H1 (cell line): ENCODE measurements at places on chromosomes 2 and 18. TPM values are rescaled to one million over a fixed set of nuclear protein-coding genes. Genes with fewer than 3 reads are reported as not detected.

The CD226 gene
- not detected in 2 replicates for total RNA-seq

The CRACDL gene
- 0.07 and 0.50 TPM in 2 replicates for total RNA-seq

The EVA1A gene
- total RNA-seq, result 1.2 and 4.3 TPM in 2 replicates

The SPRED2 gene
- 22.5 and 25.4 TPM in 2 replicates for total RNA-seq

The SLC25A12 gene
- total RNA-seq, result 9.9 and 10.2 TPM in 2 replicates

The GPAT2 gene
- 0.63 and 1.0 TPM in 2 replicates for total RNA-seq

The SCG2 gene
- 0.77 and 1.0 TPM in 2 replicates for total RNA-seq

The TYW5 gene
- total RNA-seq, result 11.3 and 12.5 TPM in 2 replicates

The LIMS1 gene
- 36.7 and 39.0 TPM in 2 replicates for total RNA-seq

The PTPRN gene
- total RNA-seq, result 5.2 and 5.4 TPM in 2 replicates

The DYNAP gene
- 0.15 and 0.22 TPM in 2 replicates for total RNA-seq

The KYNU gene
- 0.13 TPM in 2 replicates for total RNA-seq

The PSMA8 gene
- total RNA-seq, result not detected in 2 replicates

The GDF7 gene
- total RNA-seq, result 0.04 and 0.06 TPM in 2 replicates

The CABYR gene
- 18.8 and 20.1 TPM in 2 replicates for total RNA-seq

The PJVK gene
- 2.3 and 2.4 TPM in 2 replicates for total RNA-seq

The ALPP gene
- total RNA-seq, result 0.15 TPM in 1 of 2 replicates, not detected in the other

The SLC40A1 gene
- not detected in 2 replicates for total RNA-seq

The LYG1 gene
- total RNA-seq, result 0.86 TPM in 1 of 2 replicates, not detected in the other

The C1D gene
- total RNA-seq, result 20.5 and 24.1 TPM in 2 replicates

The TRIM43B gene
- not detected in 2 replicates for total RNA-seq

The UBXN2A gene
- total RNA-seq, result 19.0 and 20.4 TPM in 2 replicates

The DSG1 gene
- 0.06 TPM in 1 of 2 replicates, not detected in the other for total RNA-seq

The ALLC gene
- not detected in 2 replicates for total RNA-seq

The SH3RF3 gene
- total RNA-seq, result 0.42 and 0.65 TPM in 2 replicates

The TEKT4 gene
- not detected in 2 replicates for total RNA-seq

The UGT1A7 gene
- total RNA-seq, result not detected in 2 replicates

The NEURL3 gene
- not detected in 2 replicates for total RNA-seq

The HOXD12 gene
- total RNA-seq, result not detected in 2 replicates

The SP110 gene
- 7.1 and 8.2 TPM in 2 replicates for total RNA-seq

The CHRND gene
- total RNA-seq, result not detected in 2 replicates

The CNRIP1 gene
- 4.6 and 5.7 TPM in 2 replicates for total RNA-seq
